NCI-H2029 (cell line): ENCODE measurements at places on chromosomes 12 and 14.
A peak's percentile ranks its signal among the peaks of the same experiment; 100 is the strongest.

DNA sequence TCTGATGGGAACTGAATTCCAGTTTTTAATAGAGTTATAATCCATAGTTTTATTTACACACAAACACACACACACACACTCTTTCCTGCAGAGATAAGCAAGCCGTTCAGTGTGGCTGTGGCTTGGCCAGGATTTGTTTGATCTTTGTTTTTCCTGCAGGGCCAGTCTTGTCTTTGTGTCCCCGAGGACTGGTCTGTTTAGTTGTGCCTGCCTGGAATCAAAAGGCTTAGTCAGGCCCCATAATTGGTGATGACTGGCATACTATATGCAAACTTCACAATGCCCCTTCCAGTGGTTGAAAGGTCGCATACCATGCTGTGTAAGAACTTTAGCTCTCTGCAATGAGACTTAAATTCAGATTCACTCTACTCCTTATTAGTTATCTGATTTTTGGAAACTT lies 26.0 kb downstream of the WBP11 start:
- no peak for DNase-seq

DNA sequence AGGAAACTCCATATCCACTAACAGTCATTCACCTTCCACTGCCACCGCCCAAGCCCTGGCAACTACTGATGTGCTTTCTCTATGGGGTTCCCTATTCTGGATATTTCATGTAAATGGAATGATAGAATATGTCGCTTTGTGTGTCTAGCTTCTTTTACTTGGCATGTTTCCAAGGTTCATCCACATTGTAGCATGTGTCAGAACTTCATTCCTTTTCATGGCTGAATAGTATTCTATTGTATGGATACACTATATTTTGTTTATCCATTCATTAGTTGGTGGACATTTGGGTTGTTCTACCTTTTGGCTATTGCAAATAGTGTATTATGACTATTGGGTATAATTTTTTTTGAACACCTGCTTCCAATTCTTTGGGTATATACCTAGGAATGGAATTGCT lies 8.6 kb downstream of the POU6F1 start:
- no peak for DNase-seq

DNA sequence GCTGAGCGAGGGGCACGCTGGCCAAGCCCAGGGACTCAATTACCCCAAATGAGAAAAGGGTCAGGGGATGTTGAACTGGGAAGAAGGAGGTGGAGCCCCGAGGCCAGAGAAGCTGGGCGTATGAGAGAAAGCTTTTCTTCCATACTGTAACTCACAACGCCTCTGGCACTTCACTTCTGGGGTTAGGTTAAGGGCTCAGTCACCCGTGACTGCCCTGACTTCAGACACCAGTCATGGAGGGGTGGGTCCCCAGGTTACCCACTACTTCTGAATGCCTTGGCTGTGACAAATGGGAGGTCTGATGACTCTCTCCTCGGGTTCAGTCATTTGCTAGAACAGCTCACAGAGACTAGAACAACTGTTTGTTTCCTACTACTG lies 5.5 kb upstream of the GPR132 start:
- DNase-seq, result no peak

DNA sequence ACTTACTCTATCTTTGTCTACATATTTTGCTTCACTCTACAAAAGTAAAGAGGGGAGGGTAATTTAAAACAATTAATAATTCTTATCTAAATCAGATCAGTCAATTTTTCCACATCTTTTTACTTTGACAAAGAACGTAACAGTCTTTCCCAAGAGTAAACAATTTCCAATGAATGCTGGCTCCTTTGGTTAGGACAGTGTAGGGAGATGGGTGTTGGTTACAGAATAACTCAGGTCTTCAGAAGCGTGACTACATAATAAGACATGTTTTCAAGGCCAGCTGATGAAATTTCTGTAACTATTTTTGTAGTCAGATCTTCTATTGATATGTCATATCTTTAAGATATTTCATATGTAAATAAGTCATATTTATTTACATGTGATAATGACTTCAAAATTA lies 183.0 kb upstream of the CAND1 start:
- no peak for DNase-seq

- no peak for DNase-seq
These were observed 74.6 kb upstream of the WSCD2 start for GRCh38 chr12:108054496-108054895.

- DNase-seq, result no peak
These were observed 438.4 kb upstream of the DCN start for GRCh38 chr12:91620992-91621391.

DNA sequence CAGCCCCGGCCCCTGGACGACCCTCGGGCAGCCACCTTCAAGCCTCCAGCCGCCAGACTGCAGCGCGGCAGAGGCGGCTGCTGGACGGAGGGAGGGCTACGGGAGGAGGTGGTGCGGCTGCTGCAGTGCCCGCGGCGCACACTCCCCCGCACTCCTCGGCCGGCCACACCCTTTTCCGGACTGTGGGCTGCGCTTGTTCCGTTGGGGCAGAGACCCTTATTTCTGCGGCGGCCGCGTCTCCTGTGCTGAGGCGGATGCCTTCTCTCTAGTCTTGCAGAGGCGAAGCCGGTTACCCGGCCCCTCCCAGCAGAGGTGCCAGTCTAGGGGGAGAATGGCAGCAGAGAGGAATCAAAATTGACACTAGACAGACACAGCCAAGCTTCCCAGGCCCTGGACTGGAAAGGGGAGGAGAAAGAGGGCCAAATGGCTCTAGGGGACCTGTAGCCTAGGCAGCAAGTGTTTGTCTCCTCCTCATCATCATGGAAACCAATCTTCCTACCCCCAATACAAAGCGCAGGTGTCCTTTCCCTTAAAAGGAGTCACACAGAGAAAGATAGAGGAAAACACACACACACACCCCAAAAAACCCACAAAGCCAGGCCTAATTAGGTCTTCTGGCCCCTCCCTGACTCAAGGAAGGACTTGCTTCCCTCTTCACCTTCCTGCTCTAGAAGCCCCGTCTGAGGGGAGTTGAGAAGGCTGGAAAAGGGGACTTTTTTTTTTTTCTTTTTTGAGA lies 1.3 kb downstream of the ESYT1 start:
- no peak for DNase-seq

- peak; percentile 73 for DNase-seq
These were observed 8.3 kb downstream of the KRT80 start for GRCh38 chr12:52183544-52183910.

DNA sequence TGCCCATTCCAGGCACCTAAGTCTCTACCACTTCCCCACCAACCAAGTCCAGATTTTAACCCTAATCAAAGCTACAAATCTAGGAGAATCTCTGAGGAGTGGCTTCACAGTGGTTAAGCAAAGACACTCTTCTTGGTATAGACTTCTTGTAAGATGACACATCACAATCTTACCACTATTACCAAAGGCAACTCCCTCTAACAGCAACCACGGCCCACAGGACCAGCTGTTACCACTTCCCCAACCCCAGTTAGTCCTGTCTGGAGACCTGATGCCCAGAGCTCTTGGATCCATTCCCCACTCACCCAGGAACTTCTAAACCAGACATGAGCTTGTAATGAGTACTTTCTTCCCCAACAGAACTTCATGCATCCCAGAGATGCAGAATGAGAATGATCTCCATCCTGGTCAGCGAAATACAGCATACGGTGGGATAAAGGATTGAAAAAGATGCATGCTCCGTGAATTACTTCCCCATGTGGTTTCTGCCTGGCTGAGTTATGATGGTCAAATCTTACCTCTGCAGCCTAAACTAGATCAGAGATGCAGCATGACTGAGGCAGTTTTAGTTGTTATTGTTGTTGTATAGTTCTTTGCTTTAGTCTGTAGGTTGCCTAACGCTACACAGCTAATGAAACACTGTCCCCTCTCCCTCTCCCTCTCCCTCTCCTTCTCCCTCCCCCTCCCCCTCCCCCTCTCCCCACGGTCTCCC lies 87.7 kb upstream of the FOXN3 start:
- DNase-seq, result no peak

- DNase-seq, result no peak
These were observed 4.0 kb upstream of the MYO1H start for GRCh38 chr12:109343677-109344076.

DNA sequence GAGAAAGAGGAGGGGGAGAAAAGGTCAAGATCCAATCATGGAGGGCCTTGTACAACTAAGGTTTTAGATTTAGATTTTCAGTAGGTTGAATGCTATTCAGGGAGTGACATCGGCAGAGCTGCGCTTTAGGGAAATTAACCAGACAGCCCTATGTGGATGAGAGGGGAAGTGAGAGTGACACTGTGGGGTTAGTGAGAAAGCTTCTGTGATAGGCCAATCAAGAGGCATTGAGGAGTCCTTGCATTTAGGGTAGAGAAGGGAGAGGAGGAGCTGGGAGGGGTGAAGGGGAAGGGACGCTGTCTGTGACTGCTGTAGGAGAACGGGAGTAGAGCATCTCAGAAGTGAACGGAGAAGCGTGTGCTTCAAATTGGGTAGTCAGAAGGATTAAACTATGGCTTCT lies 3.4 kb downstream of the HSD17B6 start:
- DNase-seq, result no peak

DNA sequence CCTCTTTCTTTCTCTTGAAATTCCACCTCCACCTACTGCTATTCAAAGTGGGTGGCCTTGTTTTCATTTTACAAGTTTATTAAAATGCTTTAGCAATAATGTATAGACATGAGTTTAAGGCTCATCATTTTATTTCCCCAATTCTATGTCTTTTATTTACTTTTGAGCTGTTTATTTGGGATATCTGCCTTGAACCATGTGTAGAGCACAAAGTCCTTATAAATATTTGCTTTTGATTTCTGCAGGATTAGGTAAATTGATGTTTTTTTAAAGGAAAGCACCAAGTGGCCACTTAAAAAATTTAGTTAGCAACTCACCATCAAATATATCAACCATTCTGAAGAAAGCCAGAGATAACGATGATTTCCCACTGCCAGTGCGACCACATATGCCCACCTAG lies 39.8 kb upstream of the KCNJ8 start:
- DNase-seq, result no peak

DNA sequence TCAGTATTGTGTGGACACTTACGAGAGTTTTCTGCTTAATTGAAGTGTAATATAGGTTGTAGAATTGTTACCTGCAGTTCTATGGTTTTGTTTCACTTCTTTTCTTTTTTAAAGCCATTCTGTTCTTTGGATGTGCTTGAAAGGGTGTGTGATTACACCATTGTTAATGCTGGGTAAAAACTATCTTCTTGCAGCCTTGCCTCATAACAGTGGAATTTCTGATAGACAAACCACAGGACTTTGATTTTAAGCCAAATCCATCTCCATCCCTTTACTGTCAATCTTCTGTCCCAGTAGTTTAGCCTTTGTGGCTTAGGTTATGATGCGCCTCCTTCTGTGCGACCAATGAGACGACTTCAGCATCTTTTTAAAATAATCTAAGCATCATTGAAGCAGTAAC lies 182.3 kb downstream of the PELI2 start:
- DNase-seq, result no peak

GRCh38 chr12:148676-149416 lies 65.1 kb downstream of the SLC6A12 start:
- DNase-seq, result no peak

GRCh38 chr14:61041704-61042103 lies 60.7 kb downstream of the SLC38A6 start:
- DNase-seq, result no peak

DNA sequence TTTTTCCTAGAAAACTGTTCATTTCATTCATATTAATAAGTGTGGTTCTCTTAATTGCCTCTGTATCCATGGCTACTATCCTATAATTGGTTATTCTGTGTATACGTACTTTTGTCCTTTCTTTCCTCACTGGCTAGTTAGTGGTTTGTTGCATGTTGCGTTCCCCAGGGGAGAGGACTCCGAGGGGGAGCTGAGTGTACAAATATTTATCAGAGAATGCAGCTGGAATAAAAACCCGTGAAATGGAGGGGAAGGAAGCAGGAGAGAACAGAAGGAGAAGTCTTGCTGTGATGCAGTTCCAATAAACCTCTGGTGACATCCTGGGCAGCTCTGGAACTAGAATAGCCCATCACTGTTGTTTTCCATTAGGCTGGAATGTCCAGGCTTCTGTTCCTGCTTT lies 117.1 kb upstream of the RGS6 start:
- DNase-seq, result no peak

DNA sequence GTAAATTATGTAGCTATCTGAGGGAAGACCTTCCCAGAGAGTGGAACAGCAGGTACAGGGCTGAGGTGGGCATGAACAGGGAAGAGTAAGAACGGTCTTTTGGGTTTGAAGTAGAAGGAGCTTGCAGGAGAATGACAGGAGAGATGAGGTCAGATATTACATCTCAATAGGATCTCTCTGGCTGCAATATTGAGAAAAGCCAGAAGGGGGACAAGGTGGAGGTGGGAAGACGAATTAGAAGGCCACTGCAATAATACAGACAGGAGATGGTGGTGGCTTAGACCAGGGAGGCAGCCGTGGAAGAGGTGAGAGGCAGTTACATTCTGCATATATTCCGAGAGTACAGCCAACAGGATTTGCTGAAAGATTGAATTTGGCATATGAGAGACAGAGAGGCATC lies 310.2 kb downstream of the APAF1 start:
- DNase-seq, result no peak

- no peak for DNase-seq
These were observed 38.8 kb upstream of the NT5DC3 start for GRCh38 chr12:103879878-103880277.

DNA sequence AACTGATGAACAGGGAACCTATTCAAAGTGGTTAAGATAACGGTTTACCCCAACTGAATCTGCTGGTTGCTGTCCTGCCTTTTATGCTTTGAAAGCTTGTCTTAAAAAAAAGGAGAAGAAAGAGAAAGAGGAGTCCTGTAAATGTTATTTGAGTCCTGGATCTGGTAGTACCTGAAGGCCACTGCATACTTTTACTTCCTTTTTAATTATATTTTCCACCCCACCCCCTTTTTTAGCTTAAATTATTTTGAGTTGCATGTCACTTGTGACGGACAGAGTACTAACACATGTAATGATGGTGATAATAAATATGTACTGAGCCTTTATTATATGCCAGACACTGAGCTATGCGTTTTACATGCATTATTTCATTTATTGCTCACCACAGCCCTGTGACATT lies 2.5 kb upstream of the AMIGO2 start:
- no peak for DNase-seq

DNA sequence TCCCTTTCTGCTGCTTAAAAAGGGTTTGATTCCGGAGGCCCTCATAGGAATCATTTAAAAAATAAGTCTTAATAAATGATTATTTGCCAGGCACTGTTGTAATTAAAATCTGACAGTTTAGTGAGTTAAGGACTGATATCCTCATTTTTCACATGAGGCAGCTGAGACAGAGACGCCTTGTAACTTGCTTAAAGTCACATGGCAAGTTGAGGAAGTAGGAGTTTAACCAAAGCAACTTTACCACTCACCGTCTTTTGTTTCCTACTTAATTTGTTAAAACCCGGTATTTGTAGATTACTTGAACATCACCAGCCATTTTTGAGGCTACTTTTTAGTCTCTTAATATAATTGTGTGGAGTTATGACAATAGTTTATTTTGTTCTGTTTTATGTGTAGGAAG lies 2.4 kb downstream of the TIGAR start:
- DNase-seq, result no peak

DNA sequence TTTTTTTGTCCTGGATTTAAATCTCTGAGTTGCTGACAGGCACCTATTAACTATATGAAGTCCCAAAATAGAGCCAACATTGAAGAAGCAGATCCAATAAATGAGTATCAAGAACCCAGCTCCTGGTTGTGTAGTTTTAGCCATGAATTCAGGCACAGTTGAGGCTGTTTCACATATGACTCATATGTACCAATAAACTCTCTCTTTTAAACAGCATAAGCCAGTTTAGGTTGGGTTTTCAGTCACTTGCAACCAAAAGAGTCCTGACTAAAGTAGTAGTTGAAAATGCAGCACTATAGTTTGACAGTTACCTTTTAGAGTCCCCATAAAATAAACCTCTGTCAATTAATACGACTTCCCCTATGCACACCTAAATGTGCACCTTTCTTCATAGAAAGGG lies 389.9 kb downstream of the RPS29 start:
- no peak for DNase-seq
